ENCODE measurements at places on chromosomes 1 and 21.

GRCh38 chr1:201426479-201427310, 5.2 kb upstream of the TNNI1 start:
- no peak for DNase-seq

DNA sequence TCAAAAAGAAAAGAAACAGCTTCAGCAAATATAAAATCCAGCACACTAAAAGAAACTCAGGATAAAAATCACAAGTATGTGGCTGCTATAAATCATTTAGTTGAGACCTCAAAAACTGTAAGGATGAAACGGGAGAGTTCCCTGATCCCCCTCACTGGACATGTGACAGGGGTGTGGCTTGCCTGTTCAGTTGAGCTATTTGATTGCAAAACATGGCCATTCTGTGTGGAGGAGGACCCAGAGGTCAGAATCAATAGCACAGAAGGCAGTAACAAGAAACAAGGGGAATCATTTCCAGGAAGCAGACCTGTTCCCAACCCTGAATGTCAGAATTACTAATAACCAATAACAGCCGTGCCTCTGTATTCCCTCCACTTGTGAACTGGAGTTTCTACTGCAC, 27.9 kb downstream of the RBM11 start:
- DNase-seq = no peak

DNA sequence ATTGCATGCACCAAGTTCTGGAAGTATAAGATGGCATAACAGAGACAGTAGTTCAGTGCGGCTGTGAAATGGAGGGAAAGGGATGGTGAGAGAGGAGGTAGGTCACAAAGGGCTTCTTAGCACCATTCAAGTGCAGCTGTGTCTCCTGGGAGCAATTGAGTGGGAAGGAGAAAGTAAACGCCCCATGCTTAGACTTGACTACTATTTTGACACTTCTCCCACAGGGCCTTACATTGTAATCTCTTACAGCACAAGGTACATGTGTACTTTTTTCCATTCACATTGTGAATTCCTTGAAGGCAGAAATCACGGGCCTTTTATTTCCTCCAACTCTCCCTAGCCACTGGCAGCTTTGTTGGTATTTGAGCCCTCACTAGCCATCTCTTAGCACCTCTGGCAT, 239.6 kb upstream of the FOXD3 start:
- no peak for DNase-seq

GRCh38 chr1:199029855-199030254, 391.0 kb downstream of the PTPRC start:
- no peak for DNase-seq

DNA sequence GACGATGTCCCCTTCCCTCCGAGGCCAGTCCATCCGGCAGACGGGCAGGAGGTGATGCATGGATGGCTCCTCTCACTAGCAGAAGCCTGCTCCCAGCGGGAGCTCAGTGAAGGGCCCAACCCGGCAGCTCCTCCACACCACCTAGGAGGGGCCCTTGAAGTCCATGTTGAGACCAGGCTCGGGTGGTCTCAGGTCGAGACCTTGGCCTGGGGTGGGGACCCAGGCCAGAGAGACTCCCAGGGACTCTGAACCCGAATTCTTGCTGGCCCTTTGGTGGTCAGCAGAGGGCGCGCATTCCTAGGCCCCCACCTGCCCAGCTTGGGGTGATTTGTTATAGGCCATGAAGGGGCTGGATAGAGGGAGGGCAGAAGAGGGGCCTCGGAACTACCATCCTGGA, 642 bp upstream of the NT5C1A start:
- no peak for DNase-seq

DNA sequence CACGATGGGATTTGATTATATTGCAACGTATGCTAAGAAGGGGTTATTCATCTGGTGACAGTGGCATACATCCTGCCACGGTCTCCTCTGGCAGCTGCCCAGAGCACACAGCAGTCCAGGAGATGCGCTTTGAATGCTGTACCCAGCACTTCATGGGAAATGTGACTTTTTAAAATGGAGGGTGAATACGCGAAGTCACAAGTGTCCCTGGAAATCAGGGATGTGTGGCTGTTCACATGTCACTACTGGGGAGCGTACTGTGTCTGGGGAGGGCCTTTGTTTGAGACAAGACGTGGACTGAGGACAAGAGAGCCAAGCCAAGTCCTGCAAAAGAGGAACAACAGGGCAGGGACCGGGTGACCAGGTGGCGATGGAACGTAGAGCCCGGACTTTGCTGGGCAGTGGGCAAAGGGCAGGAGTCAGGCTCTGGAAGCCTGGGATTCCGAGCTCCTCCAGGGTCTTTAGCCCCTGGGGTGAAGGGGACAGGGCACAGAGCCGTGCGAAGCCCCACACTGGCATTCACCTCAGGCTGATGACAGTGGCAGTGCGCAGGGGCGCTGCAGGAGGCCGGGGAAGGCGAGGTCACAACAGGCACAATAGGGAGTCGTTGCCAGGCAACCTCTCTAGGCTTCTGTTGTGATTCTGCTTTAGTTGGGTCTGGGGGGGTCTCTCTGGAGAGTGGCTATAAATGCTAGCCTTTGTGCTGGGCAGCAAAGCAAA, 11.4 kb upstream of the ZBTB21 start:
- DNase-seq = no peak
